ENCODE measurements at places on chromosomes 11 and 22.

DNA sequence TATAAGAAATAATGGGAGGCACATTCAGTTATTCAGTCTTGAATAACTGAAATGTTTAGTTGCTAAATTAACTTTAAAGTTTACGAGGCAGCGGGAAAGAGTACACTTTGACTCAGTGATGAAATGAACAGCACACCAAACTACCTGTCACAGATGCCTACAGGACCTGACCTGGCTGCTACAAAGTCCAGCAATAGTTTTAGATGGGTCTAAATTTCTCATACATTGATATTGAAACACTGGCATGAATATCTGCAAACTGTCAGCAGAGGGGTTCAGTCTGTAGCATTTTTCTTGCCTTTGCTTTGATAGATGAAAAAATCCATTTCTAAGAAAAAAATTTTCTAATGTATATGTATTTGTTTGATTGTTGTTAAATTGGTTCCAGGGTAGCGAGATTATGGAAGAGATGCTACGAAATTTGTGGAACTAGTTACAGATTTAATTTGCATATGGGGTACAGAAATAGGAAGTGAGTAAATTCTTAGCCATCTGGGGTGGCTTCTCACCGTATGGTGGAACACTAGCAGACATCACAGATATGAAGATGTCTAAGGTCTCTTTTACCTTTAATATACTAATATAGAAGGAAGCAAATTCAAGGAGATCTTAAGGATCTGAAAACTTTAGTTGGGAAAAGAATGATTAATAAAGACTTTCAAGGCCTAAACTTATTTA, 20.8 kb upstream of the GAB2 start:
- no peak for DNase-seq

DNA sequence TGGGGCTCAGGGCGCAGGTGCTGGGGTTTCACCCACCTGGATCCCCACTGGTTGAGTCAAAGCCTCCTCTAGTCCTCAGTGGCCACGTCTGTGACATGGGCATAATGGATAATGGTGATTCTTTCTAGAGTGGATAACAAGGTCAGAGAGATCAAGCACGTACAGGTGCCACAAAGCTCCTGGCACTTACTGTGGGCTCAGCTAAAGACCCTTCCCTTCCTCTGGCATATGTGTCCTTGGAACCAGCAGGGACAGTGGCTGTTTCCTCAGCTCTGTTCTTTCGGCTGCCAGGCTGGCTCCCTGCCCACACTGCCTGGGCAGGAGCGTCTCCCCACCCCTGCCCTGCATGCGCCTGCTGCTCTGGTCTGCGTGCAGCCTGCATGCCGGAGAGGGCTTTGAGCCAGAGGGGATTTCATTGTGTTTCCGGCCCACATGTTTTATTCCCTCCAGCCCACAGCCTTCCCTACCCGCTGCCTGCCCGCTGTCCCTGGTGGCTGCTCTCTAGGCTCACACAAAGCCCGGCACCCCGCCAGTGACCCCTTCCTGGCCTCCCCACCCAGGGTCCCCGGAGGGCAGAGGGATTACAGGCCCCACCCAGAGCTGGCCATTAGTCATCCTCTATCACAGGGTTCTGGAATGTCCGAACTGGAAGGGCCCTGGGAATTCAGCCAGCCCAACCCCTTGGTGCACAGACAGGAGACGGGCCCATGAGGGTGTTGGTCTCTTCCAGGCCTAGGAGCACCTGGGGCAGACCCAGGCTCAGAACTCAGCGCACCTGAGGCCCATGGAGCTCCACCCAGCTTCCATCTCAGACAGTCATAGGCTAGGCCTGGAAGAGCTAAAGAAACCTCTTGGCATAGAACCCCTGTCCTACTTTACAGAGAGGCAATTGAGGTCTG, 55.3 kb upstream of the GCAT start:
- no peak for DNase-seq

DNA sequence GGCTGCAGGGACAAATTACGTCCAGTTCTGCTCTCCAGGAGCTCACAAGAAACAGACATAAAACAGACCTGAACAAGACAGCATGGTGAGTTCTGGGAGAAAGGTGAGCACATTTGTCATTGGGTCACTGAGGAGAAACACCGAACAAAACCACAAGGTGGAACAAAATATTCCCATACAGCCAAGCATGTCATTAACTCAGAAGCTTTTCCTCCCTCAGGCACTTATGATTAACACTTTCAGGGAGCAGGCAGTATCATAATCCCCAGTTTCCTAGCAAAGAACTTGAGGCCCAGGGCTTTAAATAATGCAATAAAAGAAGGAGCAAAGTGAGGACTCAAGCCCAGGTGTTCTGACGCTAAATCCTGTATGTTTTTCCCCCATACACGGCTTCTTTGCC, 43.0 kb downstream of the P4HA3 start:
- DNase-seq = no peak

DNA sequence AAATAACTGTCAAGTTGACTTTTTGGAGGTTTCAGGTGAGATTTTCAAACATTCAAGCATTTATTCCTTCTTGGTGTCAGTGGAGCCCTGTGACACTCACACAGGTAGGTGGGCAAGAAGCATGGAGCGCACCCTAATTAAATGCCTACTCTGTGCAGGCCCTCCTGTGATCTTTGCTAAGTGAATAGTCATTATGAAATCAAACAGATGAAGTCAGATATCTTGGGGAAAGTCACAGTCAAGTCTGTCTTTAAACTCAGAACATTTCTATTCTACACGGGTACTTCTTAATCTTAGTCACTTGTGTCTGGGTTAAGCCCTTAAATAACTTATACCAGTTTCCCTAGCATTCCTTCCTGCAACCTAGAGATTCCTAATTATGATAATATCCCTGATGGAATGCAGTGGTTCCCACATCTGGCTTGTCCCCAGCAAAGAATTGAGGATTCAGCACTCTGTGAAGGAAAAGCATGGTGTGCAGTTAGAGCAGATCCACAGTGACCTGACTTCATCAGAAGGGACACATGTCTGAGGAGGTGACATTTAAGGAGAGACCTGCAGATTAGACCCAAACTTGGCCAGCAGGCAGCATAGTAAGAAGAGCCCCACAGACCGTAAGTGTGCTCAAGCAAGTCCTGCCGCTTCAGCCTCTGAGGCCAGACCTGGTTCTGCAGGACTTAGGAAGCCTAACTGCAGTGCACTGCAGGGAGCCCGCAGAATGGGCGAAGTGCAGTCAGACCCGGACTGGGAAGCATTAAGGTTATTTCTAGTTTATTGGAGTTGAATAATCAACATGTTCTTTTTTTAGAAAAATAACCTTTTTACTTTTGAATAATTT, 85.3 kb upstream of the GAL start:
- DNase-seq = no peak

DNA sequence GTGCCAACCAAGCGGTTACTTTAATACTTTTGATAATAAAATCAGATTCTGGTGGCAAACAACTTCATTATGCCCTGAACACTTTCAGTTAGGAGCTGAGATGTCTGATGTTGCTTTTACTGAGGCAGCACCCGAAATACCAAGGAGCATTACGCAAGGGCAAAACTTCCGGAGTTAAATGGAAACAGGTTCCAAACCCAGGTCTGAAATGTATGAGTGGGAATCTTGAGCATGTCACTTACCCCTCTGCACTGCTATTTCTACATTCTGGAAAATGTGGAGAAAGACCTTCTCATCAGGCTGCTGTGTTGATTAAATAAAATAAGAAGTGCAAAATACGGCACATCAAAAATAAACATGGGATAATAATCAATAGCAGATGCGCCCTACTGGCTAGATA, 315.1 kb downstream of the LARGE1 start:
- DNase-seq = no peak
